ENCODE measurements at places on chromosomes 4 and X.

GRCh38 chr4:10704430-10704810, 19.9 kb upstream of the CLNK start:
- no peak for DNase-seq

DNA sequence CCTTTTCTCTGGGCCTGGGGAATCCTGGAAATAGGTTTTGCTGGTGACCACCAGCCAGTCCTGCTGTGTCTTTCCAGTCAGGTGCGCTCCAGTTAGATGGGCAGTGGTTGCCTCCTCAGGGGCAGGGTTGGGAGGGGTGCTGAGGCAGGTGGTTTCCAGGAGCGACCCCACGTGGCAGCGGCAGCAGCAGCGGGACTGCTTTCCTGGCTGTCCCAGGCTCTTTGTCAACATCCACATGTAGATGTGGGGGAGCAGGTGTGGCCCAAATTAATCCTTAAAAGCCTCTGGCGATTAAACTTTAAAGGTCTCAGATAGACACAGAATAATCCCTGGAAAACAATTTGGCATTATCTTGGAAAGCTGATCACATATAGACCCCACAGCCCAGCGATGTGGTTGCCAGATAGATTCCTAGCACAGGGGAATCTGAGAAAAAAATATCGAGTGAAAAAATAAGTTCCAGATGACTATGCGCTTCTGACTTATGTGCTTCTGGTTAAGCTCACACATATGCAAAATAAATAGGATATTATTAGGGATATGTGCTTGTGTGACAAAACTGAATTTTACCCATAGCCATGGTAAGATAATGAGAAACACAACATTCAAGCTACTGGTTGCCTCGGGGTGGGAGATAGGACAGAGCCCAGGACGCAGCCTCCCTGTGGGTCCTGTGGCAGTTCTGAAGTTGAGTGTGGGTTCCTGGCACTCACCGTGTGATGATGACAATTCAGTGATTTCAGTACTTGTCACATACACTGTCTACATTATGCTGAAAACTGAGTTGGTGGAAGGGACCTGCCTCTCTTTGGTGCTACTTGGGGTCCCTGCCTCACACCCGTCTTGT, 336.4 kb downstream of the ARHGAP10 start:
- DNase-seq: no peak

DNA sequence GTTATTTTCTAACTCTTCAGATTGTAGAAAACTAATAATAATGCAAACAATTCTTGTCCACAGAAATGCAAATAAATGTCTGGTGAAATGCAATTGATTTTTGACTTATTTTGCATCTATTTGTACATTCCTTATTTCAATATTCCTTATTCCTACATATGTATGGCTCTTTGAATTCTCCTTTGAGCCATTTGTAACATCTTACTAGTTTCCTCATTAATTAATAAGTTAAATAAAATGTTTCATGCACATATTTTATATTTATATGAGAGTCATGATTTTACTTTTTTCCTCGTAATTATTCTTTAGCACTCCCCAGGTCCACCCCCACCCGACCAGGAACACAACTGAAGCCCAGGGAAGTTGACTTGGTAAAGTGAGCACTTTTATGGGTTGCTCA, 2.7 kb upstream of the FTHL17 start:
- no peak for DNase-seq

DNA sequence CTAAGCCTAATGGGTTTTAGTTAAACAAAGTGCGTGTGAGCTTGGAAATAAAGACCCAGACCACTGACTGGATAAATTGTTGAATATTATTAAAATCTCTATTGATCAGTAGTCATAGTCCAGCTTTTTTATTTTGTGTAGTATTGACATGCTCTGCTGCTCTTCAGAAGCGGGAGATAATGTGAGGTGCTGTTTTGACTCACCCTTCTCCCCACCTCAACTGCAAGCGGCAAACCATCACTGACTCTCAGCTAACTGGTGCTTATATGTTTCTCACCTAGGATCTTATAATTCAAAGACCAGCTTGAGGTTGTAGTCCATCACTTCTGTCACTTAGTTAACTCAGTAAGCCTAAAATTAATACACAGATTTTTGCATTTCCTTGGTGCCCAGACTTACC, 72.2 kb downstream of the COMMD8 start:
- DNase-seq: no peak

- DNase-seq: no peak
Observed at GRCh38 chr4:147682755-147683154, 1.2 kb downstream of the PRMT9 start.

- DNase-seq: no peak
Observed at GRCh38 chr4:41957634-41958033, 22.4 kb downstream of the TMEM33 start.

GRCh38 chr4:17624821-17625220, 10.4 kb downstream of the MED28 start:
- DNase-seq: no peak

DNA sequence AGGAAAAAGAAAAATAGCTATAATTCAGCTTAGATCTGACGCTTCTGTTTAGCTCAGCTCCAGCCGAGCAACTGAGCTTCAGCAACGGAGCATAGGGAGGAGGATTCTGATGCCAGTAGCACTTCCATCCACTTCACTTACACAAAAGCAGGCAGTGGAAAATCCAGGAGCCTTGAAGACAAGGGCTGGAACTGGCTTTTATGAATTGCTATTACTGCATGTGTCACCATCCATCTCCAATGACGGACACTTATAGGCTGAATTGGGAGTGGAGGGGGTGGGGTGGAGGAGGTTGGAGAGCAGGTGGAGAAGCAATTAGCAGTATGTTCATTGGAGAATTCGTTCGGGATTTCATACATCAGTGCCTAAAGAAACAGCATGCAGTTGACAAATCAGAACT, 15.6 kb downstream of the ENOX2 start:
- DNase-seq: no peak

DNA sequence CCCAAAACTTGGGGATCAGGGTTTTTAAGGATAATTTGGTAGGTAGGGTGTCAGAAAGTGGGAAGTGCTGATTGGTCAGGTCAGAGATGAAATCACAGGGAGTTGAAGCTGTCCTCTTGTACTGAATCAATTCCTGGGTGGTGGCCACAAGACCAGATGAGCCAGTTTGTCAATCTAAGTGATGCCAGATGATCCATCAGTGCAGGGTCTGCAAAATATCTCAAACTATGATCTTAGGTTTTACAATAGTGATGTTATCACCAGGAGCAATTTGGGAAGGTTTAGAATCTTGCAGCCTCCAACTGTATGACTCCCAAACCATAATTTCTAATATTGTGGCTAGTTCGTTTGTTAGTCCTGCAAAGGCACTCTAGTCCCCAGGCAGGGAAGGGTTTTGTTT, 43.3 kb downstream of the CAMK2D start:
- DNase-seq: no peak

DNA sequence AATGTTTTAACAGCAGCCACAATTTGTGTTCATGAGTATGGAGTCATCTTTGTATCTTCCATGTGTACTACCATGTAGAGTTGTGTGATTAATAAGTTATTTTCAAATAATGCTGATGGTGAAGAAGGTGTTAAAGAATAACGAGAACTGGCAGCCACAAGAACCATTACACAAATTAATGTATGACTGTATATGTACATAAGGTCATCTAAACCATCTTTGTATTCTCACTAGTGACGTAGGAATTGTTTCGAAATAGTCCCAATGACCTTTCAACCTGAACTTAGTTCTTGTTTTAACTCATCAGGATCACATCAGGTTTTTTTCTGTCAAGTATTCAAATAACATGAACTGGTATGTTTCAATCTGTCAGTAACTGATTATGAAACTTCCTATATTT, 48.3 kb upstream of the NOCT start:
- DNase-seq: no peak

DNA sequence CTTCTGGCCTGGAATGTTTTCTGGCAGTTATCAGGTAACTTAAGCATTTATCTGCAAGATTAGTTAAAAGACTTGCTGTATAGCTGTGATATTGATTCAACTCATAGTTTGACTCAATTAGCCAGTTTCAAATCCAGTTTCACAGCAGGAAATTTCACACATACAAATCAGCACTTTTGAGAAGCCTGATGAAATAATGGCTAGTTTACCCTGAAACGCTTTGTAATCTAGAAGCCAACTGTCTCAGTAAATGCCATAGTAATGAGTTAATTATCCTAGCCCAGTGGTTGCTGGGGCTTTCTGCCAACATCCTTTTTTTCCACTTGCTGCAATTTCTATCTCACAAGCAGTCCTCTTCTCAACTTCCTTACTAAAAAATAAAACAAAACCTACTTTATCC, 53.1 kb downstream of the ARHGEF38 start:
- DNase-seq: no peak

DNA sequence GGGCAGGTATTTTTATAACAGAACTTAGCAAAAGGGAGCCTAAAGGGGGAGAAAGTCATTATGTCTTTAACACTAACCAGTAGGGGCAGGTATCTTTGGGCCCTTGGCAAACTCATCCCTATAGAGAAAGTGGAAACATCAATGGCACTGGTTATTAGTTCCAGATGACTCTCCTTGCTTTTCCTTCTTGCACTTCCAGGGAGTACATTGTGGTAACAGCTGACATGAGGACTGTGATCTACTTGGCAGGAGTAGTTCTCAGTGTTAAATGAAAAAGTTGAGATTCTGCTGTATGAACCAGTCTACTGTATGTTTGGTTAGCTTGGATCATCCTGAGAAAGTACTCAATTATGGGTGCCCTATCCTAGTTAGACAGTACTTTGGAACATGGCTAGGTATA, 93.6 kb downstream of the ATXN3L start:
- DNase-seq: no peak

- DNase-seq: no peak
Observed at GRCh38 chr4:173531086-173531965, 1.3 kb upstream of the HAND2 start.

GRCh38 chr4:98148856-98149255, 5.6 kb upstream of the STPG2 start:
- no peak for DNase-seq

- DNase-seq: no peak
Observed at GRCh38 chrX:148371291-148371690, 129.1 kb upstream of the AFF2 start.

DNA sequence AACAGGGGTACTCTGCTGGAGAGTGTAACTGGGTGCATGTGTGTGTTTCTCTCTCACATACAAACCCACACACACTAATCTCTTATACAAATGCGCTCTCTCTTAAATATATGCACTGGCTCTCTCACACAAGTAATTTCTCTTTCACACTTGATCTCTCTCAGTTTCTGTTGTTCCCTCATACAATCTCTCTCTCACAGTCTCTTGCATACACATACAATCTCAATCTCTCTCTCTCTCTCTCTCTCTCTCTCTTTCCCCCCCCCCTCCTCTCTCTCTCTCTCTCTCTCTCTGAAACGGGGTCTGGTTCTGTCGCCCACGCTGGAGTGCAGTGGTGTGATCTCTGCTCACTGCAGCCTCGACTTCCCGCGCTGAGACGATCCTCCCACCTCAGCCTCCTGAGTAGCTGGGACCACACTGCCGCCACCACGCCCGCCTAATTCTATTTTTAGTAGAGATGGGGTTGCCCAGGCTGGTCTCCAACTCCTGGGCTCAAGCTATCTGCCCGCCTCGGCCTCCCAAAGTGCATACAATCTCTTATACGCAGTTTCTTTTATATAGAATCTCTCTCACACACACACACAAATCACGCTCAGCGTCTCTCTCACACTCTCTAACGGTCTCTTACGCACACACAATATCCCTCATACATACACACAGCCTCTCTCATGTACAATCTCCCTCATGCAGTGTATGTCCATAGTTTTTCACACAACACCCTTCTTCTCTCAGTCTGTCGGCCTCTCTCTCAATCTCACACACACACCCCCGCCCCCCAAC, 518 bp upstream of the FAM241A start:
- no peak for DNase-seq

- DNase-seq: peak; percentile 0
Observed at GRCh38 chrX:49754233-49754857, 58.6 kb upstream of the PAGE1 start.

DNA sequence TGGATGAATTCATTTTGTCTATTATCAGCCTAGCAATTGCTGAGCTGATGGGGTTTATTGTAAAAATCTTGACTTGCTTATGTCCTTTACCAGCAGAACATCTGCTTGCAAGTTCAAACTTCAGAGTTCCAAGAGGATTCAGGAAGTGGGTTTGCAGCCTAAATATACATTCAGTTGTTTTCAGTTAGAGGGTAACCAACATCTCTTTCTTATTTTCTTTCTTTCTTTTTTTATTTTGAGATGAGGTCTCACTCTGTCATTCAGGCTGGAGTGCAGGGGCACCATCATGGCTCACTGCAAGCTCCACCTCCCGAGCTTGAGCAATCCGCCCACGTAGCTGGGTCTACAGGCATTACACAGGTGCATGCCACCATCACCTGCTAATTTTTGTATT, 31.4 kb upstream of the FHL1 start:
- no peak for DNase-seq

DNA sequence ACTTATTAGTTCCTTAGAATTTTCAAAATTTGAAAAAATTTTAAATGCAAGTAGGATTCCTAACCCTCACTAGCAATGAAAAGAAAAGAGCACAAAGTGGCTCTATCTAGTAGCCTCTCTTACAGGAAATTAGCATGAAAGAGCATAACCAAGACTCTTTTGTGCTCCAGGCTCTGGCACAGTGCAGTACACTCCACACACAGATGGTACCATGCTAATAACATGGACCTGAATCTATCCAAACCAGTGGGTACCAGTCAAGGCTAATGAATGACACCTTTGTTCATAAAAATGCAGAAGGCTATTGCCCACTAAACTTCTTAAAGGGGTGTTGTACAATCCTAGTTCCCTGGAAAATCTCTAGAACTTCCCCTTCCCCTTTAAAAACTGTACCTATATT, 119.0 kb downstream of the MANBA start:
- no peak for DNase-seq

DNA sequence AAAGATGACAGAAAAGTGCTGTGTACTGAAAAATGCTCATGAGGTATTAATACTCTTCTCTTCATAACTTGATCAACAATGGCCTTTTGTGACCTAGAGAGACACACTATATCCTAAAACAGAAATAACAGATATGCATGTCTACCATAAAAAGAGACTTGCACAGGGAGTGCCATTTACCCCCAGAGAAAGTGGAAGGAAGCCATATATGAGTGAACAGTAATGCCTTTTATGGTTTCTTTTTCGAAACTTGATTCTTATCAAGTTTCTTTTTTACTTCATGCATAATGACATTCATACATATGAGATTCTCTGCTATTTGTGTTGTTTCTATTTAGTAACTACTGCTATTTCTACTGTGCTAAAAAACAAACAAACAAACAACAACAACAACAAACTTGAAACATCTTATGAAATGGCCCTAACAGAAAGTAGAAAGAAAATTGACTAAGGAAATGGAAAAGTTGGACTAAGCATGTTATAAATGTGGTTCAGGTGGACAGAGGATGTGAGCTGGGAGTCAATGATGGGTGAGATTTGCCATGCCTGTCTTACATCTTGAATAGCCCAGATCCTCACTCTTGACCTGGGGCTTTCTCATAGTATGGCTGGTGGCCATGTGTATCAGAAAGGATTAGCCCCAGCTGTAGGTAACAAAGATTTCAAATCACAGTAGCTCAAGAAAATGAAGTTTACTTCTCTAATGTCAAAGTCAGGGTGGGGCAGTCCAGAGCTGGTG, 43.8 kb downstream of the GEMIN8 start:
- DNase-seq: no peak

- no peak for DNase-seq
Observed at GRCh38 chrX:149124526-149125108, 380.5 kb downstream of the IDS start.

GRCh38 chr4:23999714-24000469, 110.0 kb upstream of the PPARGC1A start:
- no peak for DNase-seq

- no peak for DNase-seq
Observed at GRCh38 chr4:122458625-122459024, 2.1 kb upstream of the IL2 start.

GRCh38 chr4:103451341-103451740, 253.2 kb upstream of the CENPE start:
- no peak for DNase-seq

Data from HFF-Myc (cell line).